ENCODE measurements at places on chromosomes 7 and 10.

DNA sequence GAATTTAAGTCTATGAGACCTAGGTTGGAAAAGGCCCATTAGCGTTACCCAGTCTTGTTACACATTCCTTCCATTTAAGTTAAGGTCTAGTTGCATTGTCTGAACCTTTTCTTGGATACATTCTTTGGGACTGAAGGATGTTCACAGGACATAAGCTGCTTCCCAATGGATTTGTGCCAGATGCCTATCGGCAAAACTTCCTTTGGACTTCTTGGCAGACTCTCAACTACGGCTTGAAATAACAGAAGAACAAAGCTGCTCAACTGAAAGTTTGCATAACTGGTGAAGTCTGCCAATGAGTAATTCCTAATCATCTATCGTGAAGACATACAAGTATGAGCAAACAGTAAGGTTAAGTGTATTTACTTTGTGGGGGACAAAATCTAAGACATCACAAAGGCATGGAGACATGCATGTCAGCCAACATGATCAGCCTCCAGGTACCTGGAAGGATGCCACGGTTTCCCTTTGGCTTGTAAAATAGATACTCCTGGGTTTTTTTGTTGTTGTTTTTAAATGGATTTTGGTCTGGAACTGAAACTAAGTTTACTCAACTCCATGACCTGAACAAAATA is 35.4 kb downstream of the MALSU1 start:
- peak; percentile 62 for DNase-seq

- no peak for DNase-seq
These were observed 435.6 kb upstream of the NPVF start for GRCh38 chr7:25663877-25664276.

GRCh38 chr7:38671911-38672905 is 41.0 kb upstream of the AMPH start:
- no peak for DNase-seq

DNA sequence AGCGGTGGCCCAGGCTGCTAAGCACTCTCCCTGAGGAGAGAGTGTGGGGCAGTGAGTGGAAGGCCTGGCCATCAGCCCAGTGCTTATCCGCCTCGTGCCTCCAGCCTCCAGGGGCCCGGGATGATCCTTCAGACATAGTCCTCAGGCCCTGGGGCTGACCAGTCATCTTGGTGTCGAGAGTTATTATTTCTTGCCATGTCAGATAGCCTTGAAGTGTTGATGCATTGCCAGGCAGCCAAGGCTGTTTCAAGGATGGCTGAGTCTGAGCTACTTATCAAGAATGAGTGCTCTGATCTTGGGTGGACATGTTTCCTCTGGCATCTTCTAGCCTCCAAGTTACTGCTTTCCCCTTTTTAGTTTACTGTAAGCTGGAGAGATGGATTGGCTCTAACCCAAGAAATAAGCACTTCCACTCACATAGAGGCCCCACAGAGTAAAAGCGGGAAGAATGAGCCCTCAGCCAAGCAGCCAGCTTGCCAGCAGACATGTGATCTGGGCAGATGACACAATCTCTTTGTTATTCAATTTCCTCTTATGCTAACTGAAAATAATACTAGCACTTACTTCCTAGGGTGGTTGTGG is 136.5 kb upstream of the NAMPT start:
- peak; percentile 81 for DNase-seq

DNA sequence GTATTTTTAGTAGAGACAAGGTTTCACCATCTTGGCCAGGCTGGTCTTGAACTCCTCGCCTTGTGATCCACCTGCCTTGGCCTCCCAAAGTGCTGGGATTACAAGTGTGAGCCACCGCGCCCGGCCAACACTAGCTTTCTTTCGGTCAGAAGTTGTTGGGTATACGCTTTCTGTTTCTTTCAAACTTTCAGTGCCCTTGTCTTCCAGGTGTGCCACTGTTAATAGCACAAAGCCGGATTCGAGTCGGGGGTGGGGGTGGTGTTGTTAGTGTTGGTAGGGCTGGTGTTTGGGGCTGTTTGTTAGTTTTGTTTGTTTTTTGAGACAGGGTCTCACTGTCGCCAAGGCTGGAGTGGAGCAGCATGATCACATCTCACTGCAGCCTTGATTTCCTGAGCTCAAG is 33.8 kb upstream of the NANOS1 start:
- DNase-seq: no peak

GRCh38 chr7:109020251-109020650 is 450.6 kb downstream of the DNAJB9 start:
- no peak for DNase-seq
